Pons (tissue), 1 donor: ENCODE measurements at places on chromosomes 4 and X.

GRCh38 chrX:69297506-69297905 is 132.3 kb upstream of the PJA1 start:
- no peak for DNase-seq

- DNase-seq = no peak
These were observed 88.0 kb downstream of the ATP11C start for GRCh38 chrX:139844884-139845283.

- DNase-seq = no peak
These were observed 316.8 kb downstream of the HS3ST1 start for GRCh38 chr4:11111876-11112275.

DNA sequence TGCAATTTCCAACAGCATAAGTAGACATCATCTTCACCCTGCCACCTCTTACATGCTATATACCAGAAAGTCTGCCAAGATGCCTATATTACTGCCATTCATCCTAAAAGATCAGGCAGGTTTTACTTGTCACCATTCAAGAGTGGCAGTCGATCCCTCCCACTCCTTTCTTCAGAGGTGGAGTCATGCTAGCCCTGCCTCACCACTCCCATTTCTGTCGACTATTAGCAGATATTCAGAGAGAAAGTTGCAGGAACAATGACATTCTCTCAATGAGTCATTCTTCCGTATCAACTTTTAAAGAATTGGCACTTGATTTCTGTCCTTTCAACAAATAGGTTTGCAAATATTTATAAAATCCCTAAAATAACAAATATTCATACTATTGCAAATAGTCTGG is 1060.1 kb downstream of the ADGRL3 start:
- DNase-seq = no peak

DNA sequence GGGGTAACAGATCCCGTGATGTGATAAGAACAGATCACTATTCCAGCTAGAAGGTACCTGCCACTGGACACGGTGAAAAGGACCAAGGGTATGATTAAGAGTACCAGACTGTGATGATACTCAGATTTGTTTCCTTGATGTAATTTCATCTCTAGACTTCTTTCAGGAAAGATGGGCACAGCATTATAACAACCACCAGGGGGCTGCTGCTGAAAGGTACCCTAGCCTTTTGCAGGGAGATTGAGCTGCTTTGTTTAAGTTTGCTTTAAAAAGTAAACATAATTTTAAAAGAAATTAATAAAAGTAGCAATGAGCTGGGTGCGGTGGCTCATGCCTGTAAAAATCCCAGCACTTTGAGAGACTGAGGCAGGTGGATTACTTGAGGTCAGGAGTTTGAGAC is 145.4 kb downstream of the EMCN start:
- no peak for DNase-seq

GRCh38 chrX:70476934-70477733 is 32.5 kb downstream of the DLG3 start:
- DNase-seq = no peak
